ENCODE measurements at places on chromosomes 2 and 18.

GRCh38 chr2:141529659-141530058, 601.2 kb downstream of the LRP1B start:
- DNase-seq = no peak

- no peak for DNase-seq
These were observed at the start of gene FIGN for GRCh38 chr2:163735685-163736432. Gene FIGN (minus strand): TSS chr2:163736008. CDS start chr2:163734927, 1,081 bp downstream.

DNA sequence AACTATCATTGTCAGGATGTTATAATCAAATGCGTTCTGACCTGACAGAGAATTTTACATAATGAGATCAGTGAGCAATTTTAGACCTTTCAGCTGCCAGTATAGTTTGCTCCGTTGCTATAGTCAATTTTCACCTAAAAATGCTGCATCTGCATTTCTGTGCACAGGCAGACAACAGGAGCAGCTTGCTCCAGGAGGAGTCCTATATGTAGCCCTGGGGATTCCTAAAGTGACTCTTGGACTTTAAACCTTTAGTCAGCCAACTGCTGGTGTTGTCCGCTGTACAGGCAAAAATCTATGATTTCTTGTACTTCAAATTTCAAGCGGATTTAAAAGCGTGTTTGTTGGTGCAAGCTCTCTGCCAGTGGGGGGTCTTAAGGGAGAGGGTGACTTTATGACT, 25.7 kb downstream of the SLC16A14 start:
- DNase-seq = no peak

GRCh38 chr18:60389314-60389713, 16.7 kb upstream of the MC4R start:
- no peak for DNase-seq

- DNase-seq = no peak
These were observed 22.5 kb downstream of the ALS2 start for GRCh38 chr2:201758234-201758633.

GRCh38 chr2:173651891-173652290, 297.2 kb downstream of the CDCA7 start:
- no peak for DNase-seq

DNA sequence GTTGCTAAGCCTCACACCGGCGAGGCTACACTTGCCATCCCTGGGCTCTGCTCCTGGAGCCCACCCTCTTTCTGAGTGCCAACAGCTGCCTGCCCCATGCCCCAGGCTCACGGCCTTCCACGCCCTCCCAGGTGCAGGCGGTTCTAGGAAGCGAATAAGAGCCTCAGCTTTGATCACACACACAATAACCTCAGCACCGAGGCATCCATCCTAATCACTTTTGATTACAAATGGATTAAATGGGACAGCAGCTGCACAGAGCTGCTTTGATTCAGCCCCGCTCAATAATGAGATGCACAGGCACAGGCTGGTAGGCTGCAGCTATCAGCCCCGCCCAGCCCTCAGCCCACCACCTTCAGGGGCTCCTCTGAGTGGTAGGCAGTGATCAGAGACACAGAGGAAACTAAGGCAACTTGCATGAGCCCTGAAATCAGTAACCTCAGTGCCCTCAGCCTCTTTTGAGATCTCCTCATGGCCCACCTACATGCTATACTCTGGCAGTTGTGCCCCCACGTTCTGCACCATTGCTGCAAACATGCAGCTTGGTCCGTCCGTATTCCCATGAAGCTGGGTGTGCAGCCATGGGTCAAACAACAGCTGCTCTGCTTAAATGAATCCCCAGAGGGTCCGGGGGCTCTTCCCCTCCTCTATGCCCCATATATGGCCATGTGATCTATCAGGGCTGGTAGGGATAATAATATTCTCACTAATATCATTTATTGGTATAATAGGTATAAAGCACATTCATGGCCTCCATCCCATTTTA, 171.4 kb downstream of the SETBP1 start:
- no peak for DNase-seq

DNA sequence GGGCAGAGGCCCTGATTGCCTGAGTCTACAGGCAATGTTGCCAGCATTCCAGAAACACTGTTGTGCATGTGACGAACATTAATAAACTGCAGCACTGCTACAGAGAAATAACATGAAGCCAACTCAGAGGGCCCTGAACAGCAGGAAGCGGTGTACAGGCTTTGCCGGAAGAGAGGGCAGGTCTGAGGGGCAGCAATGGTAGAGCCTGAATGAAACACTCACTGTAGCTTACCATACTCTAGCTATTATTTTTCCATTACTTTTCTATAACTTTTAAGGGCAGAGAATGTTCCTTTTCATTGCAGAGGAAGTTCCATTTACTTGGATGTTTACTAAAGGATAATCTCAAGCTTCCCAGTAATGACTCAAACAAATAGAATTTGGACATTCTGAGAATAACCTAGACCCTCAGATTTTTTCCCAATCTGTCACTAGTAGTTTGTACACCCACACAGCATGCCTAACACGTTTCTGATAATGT, 150.4 kb downstream of the MTX2 start:
- DNase-seq = no peak

DNA sequence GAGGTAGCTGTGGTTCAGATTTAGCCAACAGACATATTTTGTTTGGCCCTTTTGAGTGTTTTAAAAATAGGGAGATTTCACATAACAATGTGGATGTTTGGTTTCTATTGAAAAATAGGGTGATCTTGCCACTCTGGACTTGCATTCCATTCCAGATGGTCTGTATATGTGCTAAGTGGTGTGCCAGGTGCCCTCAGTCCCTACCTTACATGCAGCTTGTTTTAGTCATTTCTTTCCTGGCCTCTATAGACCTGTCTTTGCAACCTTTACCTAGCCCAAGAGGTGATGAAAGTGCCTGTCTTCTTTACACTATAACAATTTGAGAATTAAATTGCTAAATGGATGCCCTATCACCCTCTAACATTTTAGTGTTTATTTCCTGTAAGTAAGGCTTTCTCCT, 11.1 kb downstream of the EML4 start:
- DNase-seq = no peak

Measured in stimulated activated CD4-positive, alpha-beta T cell treated with anti-CD3 and anti-CD28 coated beads, Interleukin-2, amount 100 ng/mL, for 24 hours (primary cell).